ENCODE measurements at places on chromosomes 2 and 18.

GRCh38 chr2:194559964-194560363 is 1097.1 kb upstream of the SLC39A10 start:
- ATAC-seq, result no peak

GRCh38 chr18:57475408-57475807 is 40.2 kb downstream of the ONECUT2 start:
- no peak for ATAC-seq

GRCh38 chr2:98805412-98806171 is 74.7 kb upstream of the MGAT4A start:
- no peak for ATAC-seq

GRCh38 chr18:45107425-45107824 is 426.7 kb downstream of the SETBP1 start:
- 0 out of 3 replicates have a peak, but pooled peaks have one; percentile 17 for ATAC-seq

- no peak for ATAC-seq
Observed at GRCh38 chr2:200356321-200356720, 49.8 kb downstream of the SPATS2L start.

DNA sequence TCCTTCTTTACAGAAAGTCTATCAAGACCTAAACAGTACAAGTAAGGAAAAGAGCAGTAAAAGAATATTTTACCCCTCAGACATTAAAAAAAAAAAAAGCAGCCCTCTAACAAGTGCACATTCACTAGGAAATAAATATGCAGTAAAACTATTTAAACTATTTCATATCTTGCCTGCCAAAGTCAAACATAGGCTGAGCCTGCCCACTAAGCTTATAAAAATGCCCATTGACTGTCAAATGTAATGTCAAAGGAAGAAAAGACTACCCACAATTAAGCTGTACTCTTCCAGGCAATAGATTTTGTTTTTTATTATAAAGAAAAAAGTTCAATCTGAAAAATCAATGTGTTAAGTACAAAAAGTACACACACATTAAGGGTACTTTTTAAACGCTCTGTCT is 11.8 kb downstream of the ALS2 start:
- ATAC-seq, result peak; percentile 93

GRCh38 chr18:45355944-45356520 is 259.2 kb upstream of the SLC14A2 start:
- no peak for ATAC-seq

- ATAC-seq, result no peak
Observed at GRCh38 chr2:43192744-43193651, 33.4 kb downstream of the ZFP36L2 start.

- peak; percentile 52 for ATAC-seq
Observed at GRCh38 chr2:157875641-157876065, 477 bp downstream of the ACVR1 start.

GRCh38 chr2:64837925-64838641 is 151.1 kb upstream of the SLC1A4 start:
- peak; percentile 54 for ATAC-seq

DNA sequence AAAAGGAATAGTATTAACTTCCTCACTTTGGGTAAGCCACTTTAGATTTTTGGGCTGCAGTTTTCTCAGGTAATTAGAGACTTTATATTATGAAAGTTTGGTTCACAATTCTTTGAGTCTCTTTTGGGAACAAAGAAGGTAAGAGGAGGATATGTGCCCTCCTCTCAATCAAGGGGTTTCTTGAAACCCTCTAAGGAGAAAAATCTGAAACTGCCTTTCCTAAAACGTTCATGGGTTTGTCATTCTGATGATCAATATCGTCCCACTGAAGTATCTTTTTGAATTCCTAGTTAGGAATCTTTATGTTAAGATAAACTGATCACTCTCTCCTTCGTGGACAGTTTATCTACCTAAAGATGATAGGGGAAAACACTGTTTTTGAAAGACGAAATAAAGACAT is 42.4 kb upstream of the AKAIN1 start:
- no peak for ATAC-seq

DNA sequence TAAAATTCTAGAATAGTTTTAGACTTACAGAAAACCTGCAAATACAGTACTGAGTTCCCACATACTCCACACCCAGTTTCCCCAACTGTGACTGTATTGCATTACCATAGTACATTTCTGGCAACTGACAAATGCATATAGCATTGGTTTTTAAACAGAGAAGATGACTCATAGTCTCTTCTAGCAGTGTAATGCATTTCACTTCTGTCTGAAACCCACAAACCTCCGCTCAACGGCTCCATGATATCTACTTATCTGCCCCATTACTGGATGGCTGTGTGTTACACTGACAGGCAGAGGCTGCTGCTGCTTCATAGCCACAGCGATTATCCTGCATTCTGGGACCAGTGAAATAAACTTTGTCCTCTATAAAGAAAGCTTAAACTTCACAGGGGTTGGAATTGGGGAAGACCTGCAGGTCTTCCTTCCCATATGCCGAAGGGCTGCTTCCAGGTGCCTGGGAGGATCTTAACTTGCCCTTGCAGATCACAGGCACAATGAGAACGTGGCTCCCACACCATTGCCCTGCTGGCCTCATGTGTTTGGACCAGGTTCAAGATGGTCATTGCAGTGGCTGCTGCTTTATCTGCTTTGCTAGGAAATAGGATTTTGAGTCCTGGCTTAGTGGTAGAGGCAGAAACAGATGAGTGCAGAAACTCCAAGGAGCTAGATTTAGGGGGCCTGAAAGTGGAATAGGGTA is 742.6 kb upstream of the HS6ST1 start:
- no peak for ATAC-seq

DNA sequence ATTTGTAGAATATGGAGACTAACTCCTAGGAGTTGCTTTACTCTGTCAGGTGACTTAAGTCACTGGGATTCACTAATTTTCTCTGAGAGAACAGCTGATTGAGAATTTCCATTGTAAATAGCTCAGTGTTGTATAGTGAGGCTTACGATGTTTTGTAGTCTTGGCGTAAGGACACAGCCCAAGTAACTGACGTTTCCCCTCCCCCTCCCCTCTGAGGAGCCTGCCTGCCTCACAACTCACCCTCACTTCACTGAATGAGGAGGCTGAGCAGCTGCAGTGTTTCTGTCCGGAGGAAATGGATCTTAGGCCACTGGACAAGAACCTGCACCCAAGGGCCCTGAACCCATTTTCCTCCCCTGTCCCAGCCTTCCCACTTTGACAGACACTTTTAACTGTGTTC is 264.6 kb downstream of the PHLPP1 start:
- no peak for ATAC-seq

DNA sequence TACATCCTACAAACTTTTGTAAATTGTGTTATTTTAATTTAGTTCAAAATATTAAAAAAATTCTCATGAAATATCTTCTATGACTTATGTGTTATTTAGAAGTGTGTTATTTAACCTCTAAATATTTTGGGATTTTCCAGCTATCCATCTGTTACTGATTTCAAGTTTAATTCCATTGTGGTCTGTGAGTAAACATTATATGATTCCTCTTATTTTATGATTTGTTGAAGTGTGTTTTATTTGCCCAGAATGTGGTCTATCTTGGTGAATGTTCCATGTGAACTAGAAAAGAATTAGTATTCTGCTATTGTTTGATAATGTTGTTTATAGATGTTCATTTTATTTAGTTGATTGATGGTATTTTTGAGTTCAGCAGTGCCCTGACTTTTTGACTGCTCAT is 136.0 kb downstream of the ZNF804A start:
- no peak for ATAC-seq

DNA sequence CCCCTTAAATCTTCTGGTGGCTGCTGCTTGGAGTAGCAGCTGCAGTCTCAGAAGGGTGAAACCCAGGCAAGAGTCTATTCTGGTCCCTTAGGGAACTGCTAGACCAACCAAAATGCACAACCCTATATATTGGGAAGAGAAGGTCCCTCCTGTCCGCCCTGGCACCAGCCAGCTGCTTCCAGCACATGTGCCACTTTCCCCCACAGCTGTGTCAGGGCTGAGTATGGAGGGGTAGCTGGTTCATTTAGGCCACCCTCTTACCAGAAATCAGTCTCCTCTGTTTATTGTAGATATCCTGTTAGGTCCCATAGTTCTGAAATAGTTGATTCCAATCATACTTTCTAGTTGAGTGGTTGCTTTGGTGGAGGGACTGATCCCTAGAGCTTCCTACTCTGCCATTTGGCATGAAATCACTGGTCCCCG is 68.9 kb downstream of the BIRC6 start:
- peak; percentile 61 for ATAC-seq

DNA sequence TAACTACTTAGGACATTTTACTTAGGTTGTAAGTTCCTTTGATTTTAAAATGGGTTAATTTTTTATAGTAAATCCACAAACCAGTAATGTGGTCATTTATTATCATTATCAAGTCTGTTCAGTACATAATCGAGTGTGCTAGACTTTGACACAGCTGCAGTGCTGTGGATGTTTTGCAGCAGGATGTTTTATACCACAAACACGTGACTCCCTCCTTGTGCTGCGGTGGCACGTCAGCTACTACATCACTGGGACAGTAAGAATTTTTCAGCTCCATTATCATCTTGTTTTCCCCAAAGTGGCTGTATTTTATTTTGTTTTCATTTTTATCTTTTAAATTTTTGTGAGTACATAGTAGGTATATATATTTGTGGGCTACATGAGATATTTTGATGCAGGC is 70.0 kb downstream of the ATP9B start:
- ATAC-seq, result no peak

DNA sequence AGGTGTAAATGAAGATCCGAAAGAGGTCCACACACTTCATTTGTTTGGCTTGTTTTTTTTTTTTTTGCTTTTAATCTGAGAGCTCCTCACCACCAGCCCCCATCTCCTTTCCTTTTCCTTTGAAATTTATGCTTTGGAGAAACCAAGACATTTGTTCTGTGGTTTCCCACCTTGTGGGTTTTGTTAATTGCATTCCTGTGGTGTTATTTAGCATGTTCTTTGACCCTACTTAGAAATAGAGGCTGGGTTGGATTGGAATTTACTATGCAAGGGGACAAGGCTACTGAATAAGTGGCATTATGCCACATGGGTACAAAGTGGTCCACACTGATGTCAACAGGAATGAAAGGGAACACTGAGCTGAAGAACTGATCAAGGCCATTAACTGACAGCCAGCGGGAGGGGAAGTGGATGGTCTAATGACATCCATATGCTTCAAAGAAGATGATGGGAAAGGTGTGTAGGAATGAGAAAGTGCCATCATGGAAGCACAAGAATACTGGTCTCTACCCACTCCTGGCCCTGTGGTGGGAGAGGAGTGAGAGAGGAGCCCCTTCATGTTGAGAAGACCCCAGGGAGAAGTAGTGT is 8.9 kb downstream of the CCL20 start:
- ATAC-seq, result no peak

DNA sequence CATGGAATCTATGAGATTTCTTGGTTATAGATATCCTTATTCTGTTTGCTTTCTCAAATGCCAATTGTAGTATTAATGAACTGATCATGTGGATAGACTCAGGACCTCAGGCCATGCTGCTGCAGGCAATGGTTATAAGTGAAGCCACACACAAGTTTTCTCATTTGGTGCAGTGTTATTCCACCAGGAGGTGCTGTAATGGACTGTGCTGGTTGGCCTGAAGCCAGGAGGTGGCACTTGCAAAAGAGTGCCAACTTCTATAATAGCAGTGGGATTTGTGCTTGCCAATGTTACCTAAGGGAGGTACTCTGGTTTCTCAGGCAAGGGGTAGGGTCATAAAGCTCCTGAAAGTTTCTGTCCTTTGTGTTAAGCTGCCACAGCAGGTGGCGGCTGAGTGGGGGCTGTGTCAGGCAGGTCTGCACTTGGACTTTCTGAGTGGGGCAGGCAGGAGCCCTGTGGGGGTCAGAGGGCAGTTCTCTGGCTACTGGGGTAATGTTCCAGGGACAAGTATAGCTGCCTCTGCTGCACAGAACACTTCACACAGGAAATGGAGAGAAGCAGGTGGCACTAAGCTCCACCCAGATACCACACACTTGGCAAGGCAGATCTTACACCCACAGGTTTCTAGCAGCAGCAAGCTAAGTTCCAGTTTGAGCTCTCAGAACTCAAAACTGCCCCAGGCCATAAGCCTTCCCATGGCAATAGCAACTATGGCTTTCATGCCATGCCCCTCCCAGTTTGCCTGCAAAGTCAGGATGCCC is 352.6 kb upstream of the CWC22 start:
- no peak for ATAC-seq

GRCh38 chr2:206472094-206472493 is 28.8 kb downstream of the ADAM23 start:
- ATAC-seq, result no peak

DNA sequence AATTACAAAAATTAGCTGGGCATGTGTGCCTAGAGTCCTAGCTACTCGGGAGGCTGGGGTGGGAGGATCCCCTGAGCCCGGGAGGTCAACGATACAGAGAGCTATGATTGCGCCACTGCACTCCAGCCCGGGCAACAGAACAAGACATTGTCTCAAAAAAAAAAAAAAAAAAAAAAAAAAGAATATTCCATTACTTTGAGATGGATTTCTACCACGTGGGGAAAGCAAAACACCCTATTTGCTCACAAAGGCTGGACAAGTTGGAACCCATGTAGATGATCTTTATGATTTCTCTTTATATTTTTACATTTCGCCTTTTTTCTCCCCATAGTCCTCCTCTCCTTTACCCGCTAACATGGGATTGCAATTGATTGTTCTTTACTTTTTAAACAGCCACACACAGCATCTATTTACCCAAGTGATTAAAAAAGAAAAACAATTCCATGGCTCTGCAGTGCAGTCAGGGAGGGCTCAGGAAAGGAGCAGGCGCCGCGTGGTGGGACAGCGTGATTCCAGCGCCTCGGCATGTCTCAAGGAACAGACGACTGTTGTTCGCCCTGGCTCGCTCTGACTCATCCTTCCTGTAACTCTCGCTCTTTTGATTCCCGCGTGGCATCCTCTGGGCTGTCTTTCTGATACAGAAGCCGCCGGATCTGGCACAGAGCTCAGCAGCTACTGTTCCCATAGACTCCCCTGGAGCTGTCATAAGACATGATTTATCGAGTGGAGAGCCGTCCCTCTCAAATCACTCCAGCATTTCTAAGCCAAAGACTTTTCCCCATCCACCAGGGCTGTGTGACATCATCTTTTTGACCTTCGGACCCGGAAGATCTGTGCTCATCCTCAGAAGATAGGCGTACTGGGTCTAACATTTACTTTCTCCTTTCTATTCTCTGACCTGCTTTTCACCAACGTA is 230.4 kb upstream of the AGAP1 start:
- ATAC-seq, result peak; percentile 99

Data from SK-N-SH treated with all-trans-retinoic acid at 6 μM for 48 hours (cell line).